ENCODE measurements at places on chromosomes 6 and 20.

- no peak for DNase-seq
These were observed 19.1 kb upstream of the SIRPG start for GRCh38 chr20:1676650-1677049.

DNA sequence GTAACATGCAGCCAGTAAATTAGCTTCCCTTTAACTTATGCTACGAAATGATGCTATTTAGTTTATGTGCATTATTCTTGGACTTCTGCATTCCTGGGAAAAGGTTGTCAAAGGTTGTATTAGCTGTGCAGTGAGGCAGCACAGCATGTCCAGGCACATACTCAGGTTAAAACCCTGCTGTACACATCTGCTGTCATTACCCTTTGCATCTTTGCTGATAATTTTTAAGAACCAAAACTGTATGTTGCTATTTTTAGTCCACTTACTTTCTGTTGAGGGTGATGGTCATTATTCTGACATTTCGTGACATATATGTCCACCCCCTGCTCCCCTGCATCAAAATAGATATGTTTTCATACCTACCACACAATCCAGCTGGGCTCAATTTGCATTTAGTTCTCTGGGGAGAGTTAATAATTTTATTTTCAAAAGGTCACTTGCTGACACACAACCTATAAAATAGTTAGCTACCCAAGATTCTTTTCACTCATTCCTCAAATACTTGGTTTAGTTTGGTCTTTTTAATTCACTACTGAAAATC is 142.5 kb upstream of the SPACA1 start:
- DNase-seq = peak; percentile 73

DNA sequence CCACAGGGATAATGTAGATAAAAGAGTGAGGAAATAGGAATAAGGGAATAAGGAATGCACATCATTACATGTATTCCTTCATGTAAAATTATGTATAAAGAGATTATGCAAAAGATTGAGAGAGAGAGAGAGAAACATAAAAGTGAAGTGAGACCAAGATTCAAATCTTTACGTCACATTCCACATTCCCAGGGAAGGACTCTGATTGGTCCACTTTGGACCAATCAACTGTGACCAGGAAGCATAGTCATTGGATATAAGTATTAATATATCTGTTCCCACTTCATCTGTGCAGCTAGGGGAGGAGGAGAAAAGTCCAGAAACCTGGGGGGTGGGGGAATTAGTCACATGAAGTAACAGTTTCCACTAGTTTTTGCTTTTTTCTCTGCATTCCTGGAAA is 66.4 kb downstream of the SLC2A10 start:
- no peak for DNase-seq

- peak; percentile 91 for DNase-seq
These were observed 130.0 kb upstream of the SGK1 start for GRCh38 chr6:134447883-134448387.

DNA sequence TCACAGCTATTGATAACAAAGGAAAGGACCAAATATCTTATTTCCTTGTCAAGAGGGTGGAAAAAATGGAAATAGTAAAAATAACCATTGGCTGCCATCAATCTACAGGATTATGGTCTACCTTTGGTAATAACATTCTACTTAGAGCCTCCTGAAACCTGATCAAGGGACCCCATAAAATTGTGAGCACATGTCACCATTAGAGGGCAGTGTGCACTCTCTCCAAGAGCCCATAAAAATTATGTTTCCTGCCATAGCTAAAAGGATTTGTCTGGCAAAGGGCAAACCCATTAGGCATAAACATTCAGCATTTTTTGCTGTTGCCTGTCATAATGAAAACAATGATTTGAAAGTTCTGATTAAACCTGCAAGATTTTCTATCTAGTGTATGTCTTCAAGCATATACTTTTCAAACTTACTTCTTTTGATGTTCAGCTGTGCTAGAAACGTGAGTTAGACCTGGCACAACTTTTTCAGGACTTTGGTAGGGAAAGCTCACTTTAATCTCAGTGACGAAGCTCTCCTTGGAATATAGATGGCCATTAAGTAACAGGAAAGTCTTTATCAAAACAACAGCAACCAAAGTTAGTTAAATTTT is 120.7 kb upstream of the ZFP64 start:
- DNase-seq = peak; percentile 71

Measured in epithelial cell of esophagus (primary cell).